Heart right ventricle (tissue), 16 donors: ENCODE measurements at places on chromosomes 13 and 19. TPM values are rescaled to one million over a fixed set of nuclear protein-coding genes. Genes with fewer than 3 reads are reported as not detected.

DNA sequence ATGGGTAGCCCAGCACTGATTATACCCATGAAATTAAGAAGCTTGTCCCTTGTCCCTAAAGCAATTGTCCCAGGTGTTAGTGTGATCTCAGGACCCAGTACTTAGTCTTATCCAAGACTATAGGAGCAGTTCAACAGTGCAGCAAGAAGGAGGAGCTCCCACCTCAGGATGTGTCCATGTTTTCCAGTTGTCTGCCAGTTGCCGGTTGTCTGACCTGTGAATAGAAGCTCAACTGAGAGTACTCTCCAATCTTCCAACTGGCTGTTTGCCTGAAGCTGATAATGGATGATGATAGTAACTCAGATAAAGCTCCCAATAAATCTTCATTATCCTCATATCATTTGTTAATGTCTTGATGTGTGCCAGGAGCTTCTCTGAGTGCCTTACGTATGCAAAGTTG is 107.2 kb upstream of the HTR2A start:
- DNase-seq, result no peak

Gene FOSB
- total RNA-seq, result 21.6 TPM

- no peak for DNase-seq
Observed at GRCh38 chr13:46964789-46965527, 68.1 kb upstream of the HTR2A start.

Gene SRRM5
- 0.30 TPM for total RNA-seq

- DNase-seq, result no peak
Observed at GRCh38 chr19:10295847-10296591, 6.3 kb downstream of the ICAM5 start.
